Activated naive CD4-positive, alpha-beta T cell treated with anti-CD3 and anti-CD28 coated beads, Interleukin-2, amount 50 U/mL, for 16 hours (primary cell): ENCODE measurements at places on chromosomes 16 and 17.

- no peak for DNase-seq
Observed at GRCh38 chr16:11007714-11008280, 63.4 kb downstream of the CLEC16A start.

- DNase-seq: no peak
Observed at GRCh38 chr17:14701886-14702285, 401.0 kb downstream of the HS3ST3B1 start.

GRCh38 chr17:82881900-82882714 lies 42.3 kb upstream of the ZNF750 start:
- DNase-seq: no peak

GRCh38 chr17:79927688-79928501 lies 88.7 kb upstream of the CBX4 start:
- no peak for DNase-seq

- DNase-seq: no peak
Observed at GRCh38 chr17:30477774-30478115, 537 bp downstream of the GOSR1 start.

DNA sequence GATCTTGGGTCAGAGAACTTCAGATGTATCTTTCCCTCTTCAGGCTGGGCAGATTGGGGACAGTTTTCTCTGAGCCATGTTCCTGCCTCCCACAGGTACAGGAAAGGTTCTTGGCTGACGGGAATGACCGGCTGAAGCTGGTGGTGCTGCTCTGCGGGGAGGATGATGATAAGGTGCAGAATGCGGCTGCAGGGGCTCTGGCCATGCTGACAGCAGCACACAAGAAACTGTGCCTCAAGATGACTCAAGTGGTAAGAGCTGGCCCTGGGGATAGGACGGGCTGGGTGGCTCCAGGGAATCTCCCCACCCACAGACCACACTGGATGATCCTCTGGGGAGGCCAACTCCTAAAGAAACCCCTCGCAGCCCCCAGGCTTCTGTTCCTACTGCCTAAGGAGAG lies 10.9 kb downstream of the SLC35G3 start:
- DNase-seq: no peak

- DNase-seq: no peak
Observed at GRCh38 chr16:85445064-85445778, 167.9 kb upstream of the GSE1 start.

DNA sequence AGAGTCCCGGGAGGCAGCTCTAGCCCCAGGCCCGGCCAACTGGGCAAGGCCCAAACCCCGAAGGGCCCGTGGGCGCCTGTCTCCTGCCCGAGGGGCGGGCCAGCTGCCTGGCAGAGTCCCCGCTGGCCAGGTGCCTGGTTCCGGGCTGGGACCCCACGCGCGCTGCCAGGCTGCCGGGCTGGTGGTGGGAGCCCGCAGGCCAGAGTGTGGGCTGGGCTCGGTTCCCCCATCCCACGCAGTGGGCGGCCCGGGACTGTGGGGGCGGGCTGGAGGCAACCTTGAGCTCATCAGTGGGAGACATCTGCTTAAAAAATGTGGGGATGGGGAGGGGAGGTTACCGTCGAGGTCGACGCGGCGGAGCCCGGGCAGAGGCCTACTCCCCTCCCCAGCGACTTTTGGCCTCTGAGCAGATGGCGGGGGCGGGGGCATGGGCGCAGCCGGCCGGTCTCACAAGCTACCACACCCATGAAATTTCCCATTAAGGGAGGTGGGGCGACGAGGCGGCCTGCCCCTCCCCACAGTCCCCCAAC lies 176.4 kb upstream of the GSE1 start:
- DNase-seq: no peak
